ACHN (cell line): ENCODE measurements at places on chromosomes 3 and 15.

DNA sequence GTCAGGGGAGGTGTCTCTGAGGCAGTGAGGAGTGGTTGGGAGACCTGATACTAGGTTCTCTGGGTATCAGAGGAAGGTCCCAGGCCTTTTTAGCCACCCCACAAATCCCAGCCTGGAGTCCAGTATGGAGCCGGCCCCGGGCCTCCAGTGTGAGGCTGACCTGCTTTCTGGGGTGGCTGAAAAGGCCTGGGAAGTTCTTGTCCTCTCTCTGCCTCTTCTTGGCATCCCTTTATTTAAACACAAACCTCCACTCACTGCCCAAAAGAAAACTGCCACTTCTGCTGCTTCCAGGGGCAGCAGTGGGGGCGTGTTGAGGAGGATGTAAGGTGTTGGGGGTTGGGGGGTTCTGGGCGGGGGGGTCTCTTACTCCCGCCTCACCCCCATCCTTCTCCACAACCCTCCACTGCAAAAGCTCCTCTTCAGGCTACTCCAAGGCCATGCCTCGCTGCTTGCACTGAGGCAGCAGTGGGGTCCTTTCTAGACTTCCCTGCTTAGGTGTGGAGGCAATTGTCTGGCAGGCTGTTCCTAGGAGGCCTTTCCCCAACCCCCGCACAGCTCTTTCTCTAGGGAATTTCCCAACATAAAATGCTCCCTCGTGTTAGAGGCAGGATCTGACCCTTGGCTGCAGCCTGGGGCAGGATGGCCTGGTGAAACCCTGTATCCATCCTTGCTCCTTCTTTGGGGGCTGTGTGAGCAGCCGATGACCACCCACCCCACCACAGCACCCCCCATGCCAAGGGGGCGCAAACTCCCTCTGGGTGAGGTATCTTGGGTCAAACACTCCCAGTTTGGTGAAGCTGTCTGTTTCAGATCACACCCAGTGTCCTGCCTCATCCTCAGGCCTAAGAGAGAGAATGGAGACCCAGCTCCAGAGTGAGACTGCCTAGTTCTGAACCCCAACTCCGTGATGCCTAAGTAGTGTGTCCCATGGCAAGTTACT lies 12.1 kb upstream of the RAD18 start:
- no peak for DNase-seq

- peak; percentile 41 for DNase-seq
Observed at GRCh38 chr3:195863121-195864061, 45.0 kb downstream of the TNK2 start.

GRCh38 chr3:23608650-23609049 lies 197.1 kb upstream of the UBE2E1 start:
- no peak for DNase-seq

DNA sequence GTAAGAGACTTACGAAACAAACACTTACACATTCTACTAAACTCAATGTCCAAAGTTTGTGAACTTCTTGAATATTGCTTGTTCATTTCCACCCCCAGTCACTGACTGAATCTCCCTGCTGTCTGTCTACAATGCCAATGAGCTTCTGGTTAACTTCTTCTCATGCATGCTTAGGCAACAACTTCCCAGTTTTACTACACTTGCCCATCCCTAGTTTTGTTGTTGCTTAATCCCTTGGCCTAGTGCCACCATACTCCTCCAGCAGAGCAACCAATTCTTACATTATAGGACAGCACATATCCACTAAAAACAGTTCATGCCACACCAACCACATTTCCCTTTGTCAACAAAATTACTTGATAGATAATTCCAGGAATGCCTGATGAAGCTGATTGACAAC lies 40.9 kb upstream of the CCR2 start:
- no peak for DNase-seq

DNA sequence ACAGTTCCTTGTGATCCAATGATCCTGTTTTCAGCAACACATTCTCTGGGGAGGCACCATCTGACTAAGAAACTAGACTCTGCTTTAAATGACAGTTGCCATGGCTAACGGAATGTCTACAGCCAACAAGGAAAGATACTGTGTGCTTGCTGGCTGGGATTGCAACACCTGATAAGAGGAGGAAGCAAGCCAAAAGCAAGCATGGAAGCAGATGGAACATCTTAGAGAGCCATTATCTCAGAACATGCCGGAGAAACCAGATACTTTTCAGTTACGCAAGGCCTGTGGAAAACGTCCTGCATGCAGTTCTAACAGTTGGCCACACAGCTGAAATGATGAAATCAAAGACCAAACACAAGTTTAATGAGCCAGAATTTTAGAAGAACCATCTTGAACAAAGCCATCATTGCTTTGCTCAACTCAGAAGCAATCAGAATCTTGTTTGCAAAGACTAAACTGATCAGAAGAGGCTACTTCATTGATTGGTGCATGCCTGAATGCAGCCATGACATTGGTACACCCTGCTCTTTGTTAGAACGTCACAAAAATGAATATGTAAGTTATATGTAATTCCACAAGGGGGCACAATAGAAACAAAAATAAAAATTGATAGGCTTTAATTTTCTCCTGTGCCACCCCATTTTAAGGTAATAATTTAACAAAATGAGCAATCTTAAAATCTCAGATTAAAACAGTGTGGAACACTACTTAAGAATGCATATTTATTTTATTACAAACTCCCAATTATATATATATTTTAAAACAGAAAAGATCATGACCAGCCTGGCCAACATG lies 50.8 kb downstream of the GXYLT2 start:
- peak; percentile 59 for DNase-seq

- DNase-seq = peak; percentile 57
Observed at GRCh38 chr3:155352900-155353490, 59.5 kb upstream of the STRIT1 start.

DNA sequence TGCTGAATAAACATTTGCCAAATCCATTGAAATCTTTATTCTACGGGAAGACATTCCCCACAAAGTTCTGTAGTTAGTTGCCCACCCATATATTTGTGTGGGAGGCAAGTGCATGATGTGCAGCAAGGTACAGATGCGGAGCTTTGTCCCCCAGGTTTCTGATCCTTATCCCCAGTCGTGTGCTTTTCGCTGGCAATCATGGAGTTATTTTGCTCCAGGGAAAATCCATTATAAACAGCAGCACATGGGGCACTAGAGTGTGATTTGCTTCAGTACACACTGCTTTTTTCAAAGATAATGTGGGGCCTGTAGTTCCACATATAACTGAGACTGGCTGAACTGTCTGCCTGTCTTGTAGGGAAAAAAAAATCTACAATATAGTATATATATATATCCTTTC lies 132.1 kb downstream of the FEZF2 start:
- DNase-seq = no peak

DNA sequence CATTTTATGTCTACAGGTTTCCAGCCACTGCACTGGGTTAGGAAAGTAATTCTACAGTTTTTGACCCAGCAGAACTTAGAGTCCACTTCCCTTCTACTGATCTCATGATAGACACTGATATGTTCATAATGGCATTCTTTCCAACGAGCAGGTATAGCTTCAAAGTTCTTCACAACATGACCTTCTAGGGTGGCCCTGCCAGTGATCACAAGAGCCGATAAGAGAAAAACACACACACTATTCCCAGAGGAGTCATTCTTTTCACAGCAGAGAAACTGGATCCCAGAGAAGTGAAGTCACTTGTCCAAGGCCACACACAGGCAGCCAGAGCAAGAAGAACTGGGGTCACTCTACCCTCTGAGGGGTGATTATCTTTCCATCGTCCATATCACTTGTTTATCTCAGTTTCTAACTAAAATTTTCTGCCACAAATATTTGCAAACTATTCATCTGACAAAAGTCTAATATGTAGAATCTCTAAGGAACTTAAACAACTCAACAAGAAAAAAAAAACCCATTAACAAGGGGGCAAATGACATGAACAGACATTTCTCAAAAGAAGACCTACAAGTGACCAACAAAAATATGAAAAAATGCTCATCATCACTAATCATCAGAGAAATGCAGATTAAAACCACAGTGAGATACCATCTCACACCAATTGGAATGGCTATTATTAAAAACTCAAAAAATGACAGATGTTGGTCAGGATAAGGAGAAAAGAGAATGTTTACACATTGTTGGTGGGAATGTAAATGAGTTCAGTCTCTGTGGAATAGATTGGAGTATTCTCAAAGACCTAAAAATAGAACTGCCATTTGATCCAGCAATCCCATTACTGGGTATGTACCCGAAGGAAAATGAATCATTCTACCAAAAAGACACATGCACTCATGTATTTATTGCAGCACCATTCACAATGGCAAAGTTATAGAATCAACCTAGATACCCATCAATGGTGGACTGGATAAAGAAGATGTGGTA lies 31.5 kb downstream of the SPTSSB start:
- DNase-seq = no peak

- DNase-seq = peak; percentile 38
Observed at GRCh38 chr3:102224171-102224570, 210.6 kb upstream of the ZPLD1 start.

GRCh38 chr3:47315069-47315647 lies 32.4 kb downstream of the KLHL18 start:
- no peak for DNase-seq

GRCh38 chr15:35728219-35728940 lies 182.4 kb upstream of the DPH6 start:
- no peak for DNase-seq

DNA sequence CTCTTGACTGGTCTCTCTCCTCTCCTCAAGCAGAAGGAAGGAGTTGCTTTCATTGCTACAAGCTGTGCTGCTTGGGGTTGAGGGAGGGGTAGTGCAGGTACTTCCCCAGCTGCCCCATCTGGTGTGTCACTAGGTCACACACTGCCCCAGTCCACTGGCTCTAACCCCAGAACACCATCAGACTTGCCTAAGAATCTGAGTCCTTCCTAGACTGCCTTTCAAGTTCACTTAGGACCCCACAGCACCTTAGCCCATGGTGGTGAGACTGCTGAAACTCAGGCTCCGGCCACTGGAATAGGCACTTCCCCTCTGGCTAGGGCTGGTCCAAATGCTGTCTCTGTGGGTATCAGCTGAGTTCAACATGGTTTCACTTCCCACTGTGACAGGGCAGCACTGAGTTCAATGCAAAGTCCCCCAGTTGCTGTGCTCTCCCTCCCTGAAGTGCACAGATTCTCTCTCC lies 279.7 kb upstream of the GOLGA6L4 start:
- DNase-seq = no peak

DNA sequence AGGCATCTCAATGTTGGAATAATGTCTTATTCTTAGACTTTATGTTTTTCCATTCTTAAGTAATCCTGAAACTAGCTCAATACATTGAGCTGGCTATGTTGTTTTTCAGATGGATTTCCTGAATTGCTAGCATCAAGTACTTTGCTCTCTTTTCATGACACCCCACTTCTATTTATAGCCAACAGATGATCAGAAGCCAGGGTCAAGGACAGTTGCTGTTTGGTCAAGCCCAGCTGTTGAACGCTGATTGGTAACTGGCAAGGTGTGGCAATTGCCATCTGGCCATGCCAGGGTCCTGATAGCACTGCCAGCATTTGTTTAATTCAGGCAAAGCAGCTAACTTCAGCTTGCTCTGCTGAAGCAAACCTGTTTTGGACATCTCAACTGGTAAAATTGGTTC lies 46.2 kb upstream of the PLCL2 start:
- DNase-seq = no peak

- peak; percentile 18 for DNase-seq
Observed at GRCh38 chr15:71386448-71387236, 271.4 kb downstream of the THSD4 start.

- peak; percentile 15 for DNase-seq
Observed at GRCh38 chr3:5058471-5058951, 63.6 kb upstream of the ARL8B start.

DNA sequence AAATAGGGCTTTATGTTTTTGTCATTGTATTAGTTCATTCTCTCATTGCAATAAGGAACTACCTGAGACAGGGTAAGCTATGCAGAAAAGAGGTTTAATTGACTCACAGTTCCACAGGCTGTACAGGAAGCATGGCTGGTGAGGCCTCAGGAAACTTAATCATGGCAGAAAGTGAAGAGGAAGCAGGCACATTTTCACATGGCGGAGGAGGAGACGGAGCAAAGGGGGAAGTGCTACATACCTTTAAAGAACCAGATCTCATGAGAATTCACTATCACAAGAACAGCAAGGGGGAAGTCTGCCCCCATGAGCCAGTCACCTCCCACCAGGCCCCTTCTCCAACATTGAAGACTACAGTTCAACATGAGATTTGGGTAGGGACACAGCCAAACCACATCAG lies 25.6 kb downstream of the CEP63 start:
- no peak for DNase-seq

GRCh38 chr15:69810431-69811354 lies 287.0 kb downstream of the TLE3 start:
- no peak for DNase-seq

DNA sequence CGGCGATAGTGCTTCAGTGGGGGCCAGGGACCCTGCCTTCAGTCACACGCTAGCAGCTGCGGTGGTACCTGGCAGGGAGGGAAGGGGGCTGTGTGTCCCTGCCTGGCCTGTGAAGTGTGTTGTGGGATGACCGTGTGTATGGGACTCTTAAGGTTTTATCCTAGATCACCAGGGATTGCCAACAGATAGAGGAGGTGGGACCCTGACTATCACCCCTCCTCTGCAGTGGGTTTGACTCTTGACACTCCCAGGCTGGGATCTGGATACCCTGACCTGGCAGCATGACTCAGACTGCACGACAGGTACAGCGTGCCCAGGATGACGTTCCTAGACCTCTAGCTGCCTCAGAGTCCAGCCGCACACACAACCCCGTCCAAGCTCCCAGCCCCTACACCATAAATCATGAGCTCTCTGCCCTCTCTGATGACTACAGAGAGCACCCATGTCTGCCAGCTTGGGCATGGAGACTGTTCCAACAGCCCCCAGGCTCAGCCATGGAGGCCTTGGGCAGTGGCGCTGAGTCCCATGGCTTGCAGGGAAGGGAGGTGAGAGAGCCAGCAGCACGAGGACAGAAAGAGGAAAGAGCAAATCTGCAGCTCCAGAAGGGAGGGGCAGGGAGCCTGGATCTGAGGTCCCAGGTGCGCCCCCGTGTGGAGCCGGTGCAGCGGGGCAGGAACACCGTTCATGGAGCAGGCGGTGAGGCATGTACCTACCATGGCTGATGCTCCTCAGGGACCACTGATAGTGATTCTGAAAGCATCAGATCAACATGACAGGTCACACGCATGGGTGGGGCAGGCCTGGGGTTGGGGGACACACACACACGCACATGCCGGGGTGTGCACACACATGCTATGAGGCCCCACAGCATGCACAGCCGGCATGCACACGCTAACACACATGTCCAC lies 71.0 kb downstream of the ADAMTS7 start:
- peak; percentile 77 for DNase-seq

DNA sequence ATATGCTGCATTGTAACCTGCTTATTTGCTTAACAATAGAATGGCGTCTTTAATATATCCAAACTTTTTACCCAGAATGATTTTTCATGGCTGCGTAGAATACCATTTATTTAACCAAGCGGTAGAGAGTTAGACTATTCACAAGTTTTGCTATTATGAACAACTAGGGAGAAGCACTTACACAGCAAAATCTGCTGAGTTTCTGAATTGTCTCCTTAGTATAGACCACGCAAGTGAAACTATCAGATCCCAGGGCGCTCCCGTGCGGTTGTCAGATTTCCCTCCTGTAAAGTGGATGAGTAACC lies 12.6 kb upstream of the ADPGK start:
- no peak for DNase-seq

- DNase-seq = no peak
Observed at GRCh38 chr15:87981969-87982368, 274.6 kb downstream of the NTRK3 start.

GRCh38 chr3:183428447-183429211 lies at the start of gene MCF2L2:
Gene MCF2L2, minus strand, starts transcription at chr3:183428619. Its CDS starts 642 bp downstream, at chr3:183427977.
- peak; percentile 45 for DNase-seq
